ENCODE measurements at places on chromosomes 13 and 19.

- DNase-seq = no peak
Observed at GRCh38 chr19:8512115-8512967, 1.6 kb downstream of the ZNF414 start.

- no peak for DNase-seq
Observed at GRCh38 chr19:48659768-48660167, 13.0 kb downstream of the NTN5 start.

GRCh38 chr19:21158523-21159135, 16.8 kb downstream of the ZNF431 start:
- DNase-seq = no peak

GRCh38 chr13:94114166-94114565, 365.3 kb downstream of the DCT start:
- no peak for DNase-seq

GRCh38 chr19:1942934-1943555, 2.1 kb downstream of the CSNK1G2 start:
- no peak for DNase-seq

GRCh38 chr13:56681404-56681803, 459.3 kb upstream of the PRR20A start:
- DNase-seq = no peak

DNA sequence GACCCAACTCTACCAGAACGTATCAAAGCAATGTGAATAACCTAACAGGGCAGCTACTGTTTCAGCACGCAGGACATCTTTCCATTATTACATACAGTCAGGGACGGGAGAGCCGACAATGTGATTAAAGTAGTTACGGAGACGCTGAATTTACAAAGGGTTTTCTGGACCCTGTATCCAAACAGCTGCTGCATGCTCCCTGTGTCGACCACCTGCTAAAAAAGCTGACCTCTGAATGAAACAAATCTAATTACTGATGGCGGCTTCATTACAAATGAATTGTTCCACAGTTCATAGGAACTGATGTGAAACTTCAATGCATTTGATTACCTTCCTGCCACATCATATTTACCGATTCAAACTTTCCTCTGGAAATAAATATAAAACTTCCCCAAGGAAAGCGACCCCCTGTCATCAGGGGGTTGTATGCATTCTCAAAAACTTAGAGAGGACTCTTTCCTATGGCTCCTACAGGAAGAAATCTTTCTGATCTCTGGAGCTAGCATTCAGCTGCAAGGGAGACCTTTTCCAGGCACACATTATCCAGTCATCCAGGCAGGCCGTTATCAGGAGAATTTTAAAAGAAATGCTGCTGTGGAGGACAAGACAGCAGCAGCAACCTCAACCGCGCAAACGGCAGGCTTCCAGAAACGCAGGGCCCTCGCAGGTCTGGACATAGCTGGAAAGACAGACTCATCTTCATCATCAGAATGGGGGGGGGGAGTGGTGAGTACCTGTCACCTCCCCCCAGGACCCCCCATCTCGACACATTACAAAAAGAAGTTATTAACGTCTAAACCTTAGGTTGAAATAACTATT, 3.1 kb downstream of the EFNB2 start:
- no peak for DNase-seq

- DNase-seq = peak; percentile 29
Observed at GRCh38 chr13:104114101-104114500, 1047.9 kb upstream of the SLC10A2 start.

DNA sequence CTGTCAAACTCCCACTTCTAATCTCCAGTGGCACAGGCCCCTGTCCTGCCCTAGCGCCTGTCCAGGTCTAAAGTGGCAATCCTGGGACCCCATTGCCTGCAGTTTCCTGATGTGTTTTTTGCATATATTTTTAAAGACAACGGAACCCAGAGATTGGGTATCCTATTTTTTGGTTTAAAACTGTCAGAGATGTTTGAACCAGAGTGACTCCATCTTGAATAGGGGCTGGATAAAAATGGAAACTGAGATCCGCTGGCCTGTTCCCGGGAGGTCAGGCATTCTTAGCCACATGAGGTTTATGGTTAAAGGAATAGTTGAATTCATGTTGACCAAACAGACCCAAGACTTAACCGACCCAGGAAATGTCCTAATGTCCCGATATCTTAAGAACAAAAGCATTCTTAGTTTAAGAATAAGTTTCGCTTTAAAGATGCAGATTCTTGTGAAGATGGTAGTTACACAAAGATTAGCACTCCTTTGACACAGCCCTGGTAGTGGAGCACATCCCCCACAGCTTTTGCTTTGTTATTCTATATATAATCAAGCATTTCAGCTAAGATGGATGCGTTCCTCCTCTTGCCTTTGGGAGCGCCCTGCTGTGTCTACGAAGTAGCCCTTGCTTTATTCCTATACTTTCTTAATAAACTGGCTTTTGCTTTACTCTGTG, 332.1 kb downstream of the UQCRFS1 start:
- DNase-seq = no peak
